ENCODE measurements at places on chromosomes 1 and 21. TPM values are rescaled to one million over a fixed set of nuclear protein-coding genes. Genes with fewer than 3 reads are reported as not detected.
A peak's percentile ranks its signal among the peaks of the same experiment; 100 is the strongest.

TFF3 gene
- total RNA-seq: not detected

AKR7A3 gene
- total RNA-seq: 0.37 TPM

NPL gene
- 4.7 TPM for total RNA-seq

CRP gene
- not detected for total RNA-seq

TCHHL1 gene
- not detected for total RNA-seq

TMPRSS15 gene
- total RNA-seq: not detected

CZIB gene
- total RNA-seq: 43.4 TPM

RNF186 gene
- total RNA-seq: not detected

- peaks cover 3% of the 10 kb centered on the region for H3K4me1 ChIP-seq
- no peak overlapping the region for H3K27ac ChIP-seq
- no peak for DNase-seq
- H3K4me3 ChIP-seq: no peak overlapping the region
- H3K27me3 ChIP-seq: peaks cover 7% of the 10 kb centered on the region
Measured at GRCh38 chr1:60875138-60875537, 207.2 kb upstream of the NFIA start.

GRCh38 chr1:20339811-20340457 is 49.3 kb downstream of the VWA5B1 start:
- H3K36me3 ChIP-seq: no peaks in the 10 kb centered on the region
- peaks cover 3% of the 10 kb centered on the region for H3K4me1 ChIP-seq
- H3K4me3 ChIP-seq: no peak overlapping the region
- no peak for DNase-seq
- H3K27ac ChIP-seq: no peak overlapping the region

GRCh38 chr1:186438567-186438966 is 22.3 kb downstream of the PDC start:
- no peak overlapping the region for H3K4me3 ChIP-seq
- DNase-seq: no peak

- H3K27ac ChIP-seq: no peak overlapping the region
- H3K27me3 ChIP-seq: peaks cover 28% of the 10 kb centered on the region
- DNase-seq: no peak
- no peaks in the 10 kb centered on the region for H3K36me3 ChIP-seq
Measured at GRCh38 chr21:44727757-44728156, 16.4 kb upstream of the TSPEAR start.

- H3K27me3 ChIP-seq: no peaks in the 10 kb centered on the region
- H3K4me3 ChIP-seq: no peak overlapping the region
- DNase-seq: no peak
- no peaks in the 10 kb centered on the region for H3K4me1 ChIP-seq
- no peak overlapping the region for H3K27ac ChIP-seq
Measured at GRCh38 chr1:3274972-3275371, 179.5 kb upstream of the ARHGEF16 start.

- peak overlapping the region; percentile 48 for H3K27ac ChIP-seq
- H3K4me1 ChIP-seq: peaks cover 36% of the 10 kb centered on the region
- peaks cover 24% of the 10 kb centered on the region for H3K36me3 ChIP-seq
- DNase-seq: peak; percentile 58
- H3K27me3 ChIP-seq: no peaks in the 10 kb centered on the region
Measured at GRCh38 chr1:27416387-27417111, 24.1 kb downstream of the GPR3 start.

- H3K27ac ChIP-seq: no peak overlapping the region
- no peak overlapping the region for H3K4me3 ChIP-seq
- no peaks in the 10 kb centered on the region for H3K36me3 ChIP-seq
- no peak for DNase-seq
Measured at GRCh38 chr1:94646786-94647555, 105.4 kb upstream of the F3 start.

DNA sequence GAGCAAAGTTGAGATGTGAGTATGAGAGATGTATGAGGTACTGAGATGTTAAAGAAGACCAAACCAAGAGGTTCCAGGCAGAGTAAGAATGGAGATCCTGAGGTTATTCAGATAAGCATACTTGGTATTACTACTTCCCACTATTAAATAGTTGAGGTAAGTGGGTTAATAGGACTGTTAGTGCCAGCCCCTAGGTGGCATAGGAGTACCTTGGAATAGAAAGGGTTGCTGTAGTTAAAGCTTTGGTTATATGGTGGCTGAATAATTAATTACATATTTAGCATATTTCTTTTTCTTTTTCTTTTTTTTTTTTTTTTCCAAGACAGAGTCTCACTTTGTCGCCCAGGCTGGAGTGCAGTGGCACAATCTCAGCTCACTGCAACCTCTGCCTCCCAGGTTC is 397.9 kb upstream of the TMPRSS15 start:
- H3K4me1 ChIP-seq: no peaks in the 10 kb centered on the region
- H3K27ac ChIP-seq: no peak overlapping the region
- H3K4me3 ChIP-seq: no peak overlapping the region
- no peaks in the 10 kb centered on the region for H3K27me3 ChIP-seq
- DNase-seq: no peak

- H3K27ac ChIP-seq: no peak overlapping the region
- no peak for DNase-seq
- H3K4me1 ChIP-seq: peaks cover 18% of the 10 kb centered on the region
Measured at GRCh38 chr21:39005502-39005787, 177.8 kb downstream of the PSMG1 start.

- H3K36me3 ChIP-seq: peaks cover 43% of the 10 kb centered on the region
- no peaks in the 10 kb centered on the region for H3K27me3 ChIP-seq
- no peak overlapping the region for H3K4me3 ChIP-seq
- H3K27ac ChIP-seq: no peak overlapping the region
Measured at GRCh38 chr1:41582851-41583657, 98.6 kb upstream of the EDN2 start.

GRCh38 chr1:5379176-5379759 is 613.0 kb downstream of the NPHP4 start:
- DNase-seq: no peak
- no peaks in the 10 kb centered on the region for H3K36me3 ChIP-seq
- H3K4me3 ChIP-seq: no peak overlapping the region
- no peaks in the 10 kb centered on the region for H3K27me3 ChIP-seq

DNA sequence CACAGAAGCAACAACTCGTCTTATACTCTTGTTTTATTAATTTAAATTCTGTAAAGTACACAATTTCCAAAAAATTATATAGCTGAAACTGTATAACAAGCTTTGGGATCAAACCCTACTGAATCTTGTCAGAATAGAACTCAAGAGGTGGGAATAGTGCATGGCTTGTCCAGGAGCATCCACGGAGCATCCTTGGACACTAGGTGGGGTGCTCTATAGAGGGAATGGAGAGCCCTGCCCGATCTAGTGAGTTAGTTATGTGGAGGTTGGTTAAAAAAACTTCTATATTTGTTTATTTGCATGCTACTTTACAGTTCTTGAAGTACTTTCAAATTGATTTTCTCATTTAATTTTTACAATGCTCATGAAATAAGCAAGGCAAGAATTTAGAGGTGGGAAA is 28.3 kb downstream of the ROR1 start:
- H3K36me3 ChIP-seq: no peaks in the 10 kb centered on the region
- H3K4me1 ChIP-seq: no peaks in the 10 kb centered on the region
- H3K27ac ChIP-seq: no peak overlapping the region
- no peak for DNase-seq
- H3K4me3 ChIP-seq: no peak overlapping the region

GRCh38 chr1:227774821-227775661 is 39.8 kb downstream of the SNAP47 start:
- no peak for DNase-seq
- peaks cover 4% of the 10 kb centered on the region for H3K36me3 ChIP-seq
- H3K4me3 ChIP-seq: no peak overlapping the region
- no peaks in the 10 kb centered on the region for H3K27me3 ChIP-seq
- peaks cover 24% of the 10 kb centered on the region for H3K4me1 ChIP-seq

DNA sequence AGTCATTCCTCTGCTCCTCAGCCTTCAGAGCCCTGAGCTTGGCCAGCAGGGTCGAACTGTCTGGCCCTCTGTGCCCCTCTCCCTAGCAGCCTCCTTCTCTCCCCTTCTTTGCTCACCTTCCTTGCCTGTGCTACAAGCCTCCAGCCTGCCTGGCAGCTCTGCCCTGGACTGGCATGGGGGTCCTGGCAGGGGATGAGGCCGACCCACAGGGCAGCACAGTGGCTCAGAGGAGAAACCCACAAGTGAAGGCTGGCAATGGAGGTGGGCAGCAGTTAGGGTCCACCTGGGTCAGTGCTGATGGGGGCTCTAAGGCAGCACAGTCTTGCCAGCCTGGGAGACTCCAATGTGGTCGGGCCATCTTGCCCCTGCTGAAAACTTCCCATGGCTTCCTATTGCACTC is 274.2 kb downstream of the GRIK3 start:
- H3K27me3 ChIP-seq: no peaks in the 10 kb centered on the region
- H3K4me1 ChIP-seq: no peaks in the 10 kb centered on the region
- no peak overlapping the region for H3K4me3 ChIP-seq
- H3K27ac ChIP-seq: no peak overlapping the region
- no peak for DNase-seq

DNA sequence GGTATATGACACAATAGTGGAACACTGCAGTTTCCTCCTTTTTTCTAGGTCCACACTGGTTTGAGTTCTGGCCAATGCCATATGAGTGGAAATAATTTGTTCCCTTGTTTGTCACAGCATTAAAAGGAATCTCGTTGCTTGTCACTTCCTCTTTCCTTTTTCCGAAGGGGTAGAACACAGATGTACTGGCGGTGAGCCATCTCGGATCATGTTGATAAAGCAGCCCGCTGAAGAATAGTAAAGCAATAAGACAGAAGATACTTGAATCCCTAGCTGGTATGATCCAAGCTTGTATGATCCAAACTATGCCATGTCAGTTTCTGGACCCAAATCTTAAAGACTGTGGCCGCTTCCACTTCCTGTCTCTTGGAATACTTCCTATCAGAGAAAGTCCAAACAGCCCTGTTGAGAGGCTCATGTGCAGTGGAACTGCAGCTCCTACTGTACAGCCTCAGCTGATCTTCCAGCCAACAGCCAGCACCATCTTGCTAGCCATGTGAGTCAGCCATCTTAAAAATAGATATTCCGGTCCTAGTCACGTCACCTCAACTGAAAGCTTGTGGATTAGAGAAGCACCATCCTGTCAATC is 40.3 kb downstream of the CFHR5 start:
- no peak overlapping the region for H3K27ac ChIP-seq
- no peak overlapping the region for H3K4me3 ChIP-seq

DNA sequence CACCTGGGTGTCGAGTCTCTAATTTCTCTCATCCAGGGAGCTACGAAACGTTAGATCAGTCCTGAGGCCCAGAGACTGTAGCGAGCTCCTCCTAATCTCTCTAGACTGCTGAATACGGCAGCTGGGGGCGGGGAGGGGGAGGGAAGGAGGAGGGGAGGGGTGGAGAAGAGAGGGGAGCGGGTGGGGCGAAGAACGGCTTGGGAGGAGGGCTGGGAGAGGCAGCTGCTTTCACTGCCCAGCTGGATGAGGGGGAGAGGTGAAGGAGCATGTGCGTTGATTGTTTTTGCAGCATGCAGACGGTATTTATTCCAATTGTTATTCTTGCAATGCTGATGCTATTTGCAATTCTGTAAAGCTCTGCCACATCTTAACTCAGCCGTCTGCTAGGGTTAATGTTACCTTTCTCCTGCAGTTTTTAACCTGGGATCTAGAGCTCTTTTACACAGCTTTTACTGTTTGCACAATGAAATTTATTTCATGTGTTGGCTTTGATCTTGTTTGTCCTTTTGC is 790 bp downstream of the DNAJC6 start:
- no peaks in the 10 kb centered on the region for H3K36me3 ChIP-seq
- no peak for DNase-seq
- peaks cover 62% of the 10 kb centered on the region for H3K27me3 ChIP-seq
- peaks cover 6% of the 10 kb centered on the region for H3K4me1 ChIP-seq
- H3K4me3 ChIP-seq: no peak overlapping the region

DNA sequence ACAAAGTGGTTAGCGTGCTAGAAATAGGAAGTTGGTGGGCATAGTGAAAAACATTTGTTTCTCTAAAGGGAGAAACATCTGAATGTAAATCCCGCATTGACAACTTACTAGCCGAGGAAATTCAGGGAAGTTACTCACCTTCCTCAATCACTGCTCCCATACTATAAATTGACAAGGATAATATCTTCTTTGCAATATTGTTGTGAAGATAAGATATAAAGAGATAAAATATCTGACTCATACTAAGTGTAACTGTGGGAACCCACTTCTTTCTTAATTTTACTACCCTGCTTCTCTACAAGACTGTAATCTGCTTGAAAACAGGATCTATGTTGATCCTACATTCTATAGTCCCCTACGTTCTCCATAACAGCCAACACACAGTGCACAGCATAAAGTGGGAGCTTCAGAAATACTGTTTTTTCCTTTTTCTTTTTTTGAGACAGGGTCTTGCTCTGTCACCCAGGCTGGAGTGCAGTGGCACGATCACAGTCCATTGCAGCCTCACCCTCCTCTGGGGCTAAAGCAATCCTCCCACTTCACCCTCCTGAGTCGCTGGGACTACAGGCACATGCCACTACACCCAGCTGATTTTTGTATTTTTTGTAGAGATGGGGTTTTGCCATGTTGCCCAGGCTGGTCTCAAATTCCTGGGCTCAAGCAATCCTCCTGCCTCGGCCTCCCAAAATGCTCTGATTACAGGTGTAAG is 57.4 kb upstream of the C1orf21 start:
- peaks cover 18% of the 10 kb centered on the region for H3K27me3 ChIP-seq
- H3K27ac ChIP-seq: no peak overlapping the region
- DNase-seq: no peak
- H3K36me3 ChIP-seq: no peaks in the 10 kb centered on the region
